ENCODE measurements at places on chromosomes 6 and 20.

DNA sequence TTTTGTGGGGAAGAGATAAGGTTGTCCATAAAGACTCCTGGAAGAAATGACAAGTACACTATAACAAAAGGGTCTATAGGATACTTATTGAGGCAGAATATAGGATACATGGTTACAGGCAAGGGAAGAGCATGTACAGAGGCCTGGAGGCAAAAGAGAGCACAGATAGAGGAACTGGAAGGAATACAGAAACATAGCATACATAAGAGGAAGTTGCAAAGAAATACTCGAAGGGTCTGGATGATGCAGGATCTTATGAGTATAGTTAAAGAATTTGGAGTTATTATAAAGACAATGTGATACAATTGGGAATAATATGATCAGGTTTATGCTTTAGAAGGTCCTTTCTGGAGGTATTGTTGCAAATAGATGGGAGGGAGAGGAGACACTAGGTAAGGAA lies 592.7 kb upstream of the POU3F2 start:
- DNase-seq, result no peak

DNA sequence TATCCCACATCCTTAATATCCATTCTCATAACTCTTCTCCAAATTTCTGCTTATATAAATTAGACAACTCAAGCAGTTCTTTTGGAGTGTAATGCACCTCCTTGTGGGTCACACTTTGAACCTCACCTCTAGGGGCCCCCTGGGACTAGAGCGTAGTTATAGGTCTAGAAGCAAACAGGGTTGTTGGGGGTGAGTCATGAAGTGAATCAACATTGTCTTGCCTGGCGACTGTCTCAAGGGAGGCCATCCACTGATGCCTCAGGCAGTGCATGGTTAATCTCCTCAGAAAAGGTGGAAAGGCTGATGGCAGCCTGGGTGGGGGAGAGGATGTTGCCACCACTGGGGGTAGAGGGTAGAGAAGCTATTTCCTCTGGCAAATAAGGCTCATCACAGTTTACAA lies 129.1 kb downstream of the TNFRSF21 start:
- no peak for DNase-seq

- DNase-seq, result no peak
These were observed 133.1 kb downstream of the SYCP2 start for GRCh38 chr20:59800309-59800708.

- no peak for DNase-seq
These were observed 97.8 kb downstream of the JARID2 start for GRCh38 chr6:15343490-15344191.

- DNase-seq, result no peak
These were observed 61.0 kb downstream of the NUDT3 start for GRCh38 chr6:34331371-34332050.

- no peak for DNase-seq
These were observed 629.8 kb downstream of the CDH26 start for GRCh38 chr20:60587986-60588385.

- no peak for DNase-seq
These were observed 73.3 kb downstream of the BMP7 start for GRCh38 chr20:57193094-57193493.

- no peak for DNase-seq
These were observed 11.0 kb downstream of the SLC29A1 start for GRCh38 chr6:44234101-44235025.

GRCh38 chr6:1479601-1480221 lies 90.3 kb downstream of the FOXF2 start:
- DNase-seq, result no peak

GRCh38 chr6:93266116-93266817 lies 153.1 kb downstream of the EPHA7 start:
- no peak for DNase-seq

GRCh38 chr6:51542475-51542874 lies 544.9 kb downstream of the PKHD1 start:
- DNase-seq, result no peak

- DNase-seq, result no peak
These were observed 22.5 kb upstream of the HFE start for GRCh38 chr6:26064619-26065257.

GRCh38 chr6:113363048-113363798 lies 493.9 kb upstream of the MARCKS start:
- no peak for DNase-seq

GRCh38 chr6:53433261-53433950 lies 84.7 kb upstream of the ELOVL5 start:
- no peak for DNase-seq
